Endothelial cell (in vitro differentiated cells): ENCODE measurements at places on chromosomes 11 and 22. TPM values are rescaled to one million over a fixed set of nuclear protein-coding genes. Genes with fewer than 3 reads are reported as not detected.

ELMOD1 gene
- 0.51 TPM for total RNA-seq

DNA sequence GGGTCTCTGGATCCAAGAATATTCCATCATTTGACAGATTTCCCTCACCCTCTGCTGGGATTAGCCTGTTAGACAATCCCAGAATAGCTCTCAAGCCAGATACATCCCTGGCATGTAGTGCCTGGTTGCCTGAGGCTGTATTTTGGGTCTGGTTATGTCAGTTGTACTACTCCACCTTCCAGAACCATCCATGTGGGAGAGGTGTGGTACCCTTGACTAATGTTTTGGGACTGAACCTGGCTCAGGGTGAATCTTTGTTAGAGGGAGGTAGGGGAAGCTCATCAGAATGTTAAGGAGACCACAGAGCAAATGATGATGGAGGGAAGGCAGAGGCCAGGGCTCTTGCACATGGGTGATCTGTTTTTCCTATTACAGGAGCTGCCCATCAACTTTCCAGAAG is 5.2 kb downstream of the C11orf52 start:
- peaks cover 5% of the 10 kb centered on the region for H3K27me3 ChIP-seq
- DNase-seq = no peak
- no peak overlapping the region for H3K4me3 ChIP-seq
- peaks cover 3% of the 10 kb centered on the region for H3K36me3 ChIP-seq
- H3K27ac ChIP-seq = no peak overlapping the region

- H3K27me3 ChIP-seq = no peaks in the 10 kb centered on the region
- no peak for DNase-seq
- no peaks in the 10 kb centered on the region for H3K4me1 ChIP-seq
- no peak overlapping the region for H3K27ac ChIP-seq
Measured at GRCh38 chr11:92443199-92443598, 218.6 kb downstream of the FAT3 start.

- peaks cover 52% of the 10 kb centered on the region for H3K36me3 ChIP-seq
- H3K27ac ChIP-seq = peak overlapping the region; percentile 83
Measured at GRCh38 chr11:75524665-75525432, 892 bp downstream of the GDPD5 start.

DNA sequence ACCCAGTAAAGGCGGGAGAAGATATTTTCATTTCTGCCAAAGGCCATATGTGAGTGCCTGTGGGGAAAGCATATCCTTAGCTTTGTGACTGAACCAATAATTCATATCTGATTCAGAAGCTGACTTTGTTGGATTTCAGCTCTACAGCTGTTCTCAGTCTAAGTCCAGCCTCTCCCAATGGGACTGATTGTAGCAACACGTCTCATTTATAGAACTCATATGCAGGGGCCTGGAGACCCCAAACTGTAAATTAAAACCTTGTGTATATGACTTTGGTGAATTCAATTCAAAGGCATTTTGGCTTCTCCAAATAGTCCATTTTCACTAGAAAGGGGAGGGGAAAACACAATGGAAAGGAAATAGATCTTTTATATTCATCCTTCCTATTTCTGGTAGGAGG is 250.4 kb upstream of the SORL1-AS1 start:
- no peak overlapping the region for H3K4me3 ChIP-seq
- H3K27me3 ChIP-seq = peaks cover 3% of the 10 kb centered on the region
- H3K4me1 ChIP-seq = peaks cover 9% of the 10 kb centered on the region

- H3K4me1 ChIP-seq = peaks cover 36% of the 10 kb centered on the region
- H3K4me3 ChIP-seq = no peak overlapping the region
Measured at GRCh38 chr22:27258616-27259172, 542.9 kb downstream of the MN1 start.
